ENCODE measurements at places on chromosomes 7 and 10. TPM values are rescaled to one million over a fixed set of nuclear protein-coding genes. Genes with fewer than 3 reads are reported as not detected.
A peak's percentile ranks its signal among the peaks of the same experiment; 100 is the strongest.

DNA sequence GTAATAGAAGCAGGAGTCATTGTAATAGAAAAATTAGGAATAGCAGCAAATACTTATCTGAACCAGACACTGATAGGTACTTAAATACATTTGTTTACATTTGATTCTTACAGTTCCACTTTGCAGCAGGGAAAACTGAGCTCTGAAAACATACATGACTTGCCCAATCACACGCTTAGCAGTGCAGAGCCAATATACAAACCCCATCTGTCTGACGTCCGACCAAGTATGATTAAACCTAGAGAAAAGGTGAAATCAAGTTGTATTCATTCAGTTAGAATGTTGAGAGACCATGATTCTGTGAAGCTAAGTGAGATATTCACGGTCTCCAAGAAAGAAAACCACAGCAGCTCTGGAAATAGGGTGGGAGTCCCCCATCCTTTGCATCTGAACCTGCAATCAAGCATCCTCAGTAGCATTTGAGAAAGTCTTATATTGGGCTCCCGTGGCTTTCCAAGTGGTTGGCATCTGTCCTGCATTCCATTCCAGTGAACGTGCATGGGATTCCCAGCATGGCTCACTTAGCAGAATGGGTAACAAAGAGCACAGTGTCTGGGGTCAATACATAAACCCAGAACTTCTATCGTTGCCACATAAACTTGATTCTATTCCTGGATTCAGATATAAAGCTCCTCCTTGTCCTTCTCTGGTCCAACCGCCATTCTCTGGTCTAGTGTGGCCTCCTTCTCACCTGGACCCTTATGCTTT lies 148.7 kb upstream of the RSU1 start:
- DNase-seq, result no peak

GRCh38 chr7:116672596-116673456 lies 830 bp downstream of the MET start:
- DNase-seq, result peak; percentile 5

GRCh38 chr10:36188461-36188860 lies 546.4 kb upstream of the FZD8 start:
- no peak for DNase-seq

DNA sequence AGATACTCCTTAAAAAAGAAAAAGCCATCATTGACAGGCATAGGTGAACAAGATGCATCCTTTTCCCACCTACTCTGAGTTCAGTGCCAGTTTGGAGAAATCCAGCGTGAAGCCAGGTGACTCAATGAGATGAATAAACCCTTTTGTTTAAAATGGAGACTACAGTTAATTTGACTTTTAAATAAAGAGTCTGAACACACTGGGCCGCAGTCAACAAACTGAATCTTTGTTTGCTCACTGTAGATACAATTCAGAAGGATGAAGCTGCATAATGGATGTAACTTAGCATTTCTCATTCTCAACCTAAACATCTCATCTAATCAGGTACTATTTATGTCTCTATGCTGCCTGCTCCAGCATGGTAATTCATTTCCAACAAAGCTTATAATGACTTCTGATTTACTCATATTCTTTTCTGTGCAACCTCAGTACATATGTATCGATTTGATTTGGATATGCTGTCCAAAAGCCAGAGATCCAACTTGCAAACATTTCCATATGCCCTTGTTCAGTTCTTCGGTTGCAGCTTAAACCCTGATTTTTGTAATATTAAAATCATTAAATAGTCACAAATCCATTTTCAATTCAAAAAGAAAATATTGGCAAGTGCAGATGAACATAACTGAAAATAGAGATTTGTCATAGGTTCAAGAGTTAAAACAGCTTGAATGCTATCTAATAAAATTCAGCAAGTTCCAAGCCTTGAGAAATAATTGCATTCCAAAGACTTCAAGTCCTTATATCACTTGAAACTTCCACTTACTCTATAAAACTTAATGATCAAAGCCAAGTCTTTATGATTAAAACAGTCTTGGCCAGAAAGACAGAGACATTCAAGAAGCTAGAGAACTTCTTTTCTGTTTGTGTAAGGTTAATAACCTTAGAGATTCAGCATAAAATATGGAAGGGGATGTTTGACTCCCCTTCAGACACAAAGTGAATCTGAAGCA lies 67.8 kb downstream of the CPVL start:
- no peak for DNase-seq

GRCh38 chr7:125450749-125451148 lies 521.1 kb upstream of the POT1 start:
- no peak for DNase-seq

- no peak for DNase-seq
Measured at GRCh38 chr7:113142385-113143119, 24.2 kb upstream of the SMIM30 start.

- DNase-seq, result no peak
Measured at GRCh38 chr10:72524489-72524888, 101.4 kb downstream of the MICU1 start.

- DNase-seq, result no peak
Measured at GRCh38 chr7:109009636-109010035, 440.0 kb downstream of the DNAJB9 start.

RAPGEF5 gene
- 0.17 TPM for total RNA-seq

SPDYE2B gene
- not detected for total RNA-seq

ERVW-1 gene
- not detected for total RNA-seq

ADAMTS14 gene
- total RNA-seq, result not detected
